Stimulated activated CD4-positive, alpha-beta T cell treated with anti-CD3 and anti-CD28 coated beads, Interleukin-1b, Interleukin-23, amount 100 ng/mL, for 1 hour (primary cell): ENCODE measurements at places on chromosomes 4 and X.

DNA sequence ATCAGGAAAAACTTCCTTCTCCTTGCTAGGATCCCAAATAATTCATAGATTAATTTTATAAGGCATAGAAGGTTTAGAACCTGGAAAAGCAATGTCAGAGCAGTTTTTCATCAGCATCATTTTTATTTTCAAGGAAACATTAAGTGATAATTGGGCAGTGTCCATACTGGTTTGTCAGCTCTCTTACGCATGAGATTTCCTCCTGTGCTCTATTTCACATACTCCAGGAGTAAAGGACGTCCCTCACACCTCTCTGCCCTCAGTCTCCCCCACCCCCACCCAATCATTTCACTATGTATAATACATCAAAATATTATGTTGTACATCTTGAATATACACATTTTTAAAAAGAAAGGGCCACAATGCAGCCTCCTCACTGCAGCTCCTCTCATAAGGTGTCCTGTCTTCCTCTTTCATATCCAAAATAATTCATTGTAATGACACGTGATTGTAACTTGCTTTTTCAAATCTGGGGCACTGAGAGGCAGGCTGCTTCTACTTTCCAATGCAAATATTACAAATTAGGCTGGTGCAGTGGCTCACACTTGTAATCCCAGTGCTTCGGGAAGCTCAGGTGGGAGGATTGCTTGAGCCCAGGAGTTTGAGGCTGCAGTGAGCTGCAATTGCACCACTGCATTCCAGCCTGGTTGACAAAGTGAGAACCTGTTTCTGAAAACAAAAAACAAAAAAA is 34.4 kb downstream of the ARHGEF38 start:
- no peak for DNase-seq

DNA sequence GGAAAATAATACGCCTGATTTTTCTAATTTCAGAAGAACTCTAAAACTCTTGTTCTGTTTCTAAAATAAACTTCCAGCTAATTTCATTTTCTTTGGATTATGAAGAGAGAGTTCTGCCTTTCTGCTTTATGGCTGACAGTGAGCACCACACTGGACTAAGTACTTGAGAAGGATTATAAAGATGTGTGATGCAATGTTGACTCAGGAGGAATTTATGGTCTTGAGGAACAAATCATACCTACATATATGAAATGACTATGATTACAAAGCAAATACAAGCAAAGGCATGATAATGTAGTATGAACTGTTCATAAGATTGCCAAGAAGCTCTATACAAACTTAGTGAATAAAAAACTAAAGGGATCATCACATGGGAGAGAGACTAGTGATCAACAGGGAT is 13.0 kb upstream of the SLC25A5 start:
- DNase-seq = no peak

DNA sequence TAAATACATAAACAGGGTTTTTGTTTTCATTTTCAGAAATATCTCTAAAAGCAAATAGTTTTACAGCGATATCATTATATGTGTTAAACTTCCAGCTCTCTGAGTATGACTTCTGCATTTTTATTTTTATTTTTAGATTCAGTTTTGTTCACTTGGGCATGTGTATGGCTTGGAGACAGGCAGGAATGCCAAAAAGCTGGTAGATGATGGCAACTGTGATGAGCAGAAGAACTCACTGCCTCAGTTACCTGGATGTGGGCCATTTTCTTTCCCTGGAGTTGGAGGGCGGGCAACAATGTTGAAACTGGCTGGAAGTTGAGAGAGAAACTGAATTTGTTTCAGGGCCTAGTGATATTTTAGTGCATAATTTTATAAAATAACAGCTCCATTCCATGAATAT is 266.4 kb downstream of the ARHGAP24 start:
- no peak for DNase-seq

- no peak for DNase-seq
Measured at GRCh38 chrX:17669891-17670290, 67.4 kb upstream of the SCML1 start.

DNA sequence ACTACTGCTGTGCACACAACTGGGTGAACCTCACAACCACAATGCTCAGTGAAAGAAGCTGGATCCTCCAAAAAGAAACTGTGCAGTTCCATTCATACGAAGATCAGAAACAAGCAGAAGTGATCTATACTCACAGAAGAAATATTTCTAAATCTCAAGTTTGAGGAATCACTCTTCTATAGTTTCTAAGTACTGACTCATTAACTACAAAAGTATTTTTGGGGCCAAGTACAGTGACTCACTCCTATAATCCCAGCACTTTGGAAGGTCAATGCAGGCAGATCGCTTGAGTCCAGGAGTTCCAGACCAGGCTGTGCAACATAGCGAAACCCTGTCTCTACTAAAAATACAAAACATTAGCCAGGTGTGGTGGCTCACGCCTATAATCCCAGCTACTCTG is 51.3 kb upstream of the RELL1 start:
- no peak for DNase-seq

- no peak for DNase-seq
Measured at GRCh38 chrX:2450681-2451080, 50.1 kb downstream of the DHRSX start.

DNA sequence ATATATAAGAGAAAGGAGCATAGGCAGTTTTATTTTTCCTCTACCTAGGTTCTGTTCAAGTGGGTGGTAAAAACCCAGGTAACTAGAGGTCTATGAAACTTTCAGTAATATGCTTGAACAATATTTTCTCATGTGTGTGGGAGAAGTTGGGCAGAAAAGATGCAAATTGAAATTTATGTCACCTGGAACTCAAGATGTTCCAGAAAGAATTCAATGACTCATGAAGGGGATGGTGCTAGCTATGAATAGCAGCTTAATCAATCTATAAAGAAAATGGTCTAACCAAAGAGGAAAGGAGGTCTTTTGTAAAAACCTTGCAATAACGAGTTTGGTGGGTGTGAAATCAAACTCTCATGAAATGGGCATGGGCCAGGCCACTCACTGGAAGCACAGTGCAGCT is 263.8 kb downstream of the INPP4B start:
- no peak for DNase-seq

GRCh38 chr4:178958725-178959440 is 1516.6 kb upstream of the AGA start:
- DNase-seq = no peak

- DNase-seq = no peak
Measured at GRCh38 chr4:88836216-88836615, 138.6 kb upstream of the NAP1L5 start.

DNA sequence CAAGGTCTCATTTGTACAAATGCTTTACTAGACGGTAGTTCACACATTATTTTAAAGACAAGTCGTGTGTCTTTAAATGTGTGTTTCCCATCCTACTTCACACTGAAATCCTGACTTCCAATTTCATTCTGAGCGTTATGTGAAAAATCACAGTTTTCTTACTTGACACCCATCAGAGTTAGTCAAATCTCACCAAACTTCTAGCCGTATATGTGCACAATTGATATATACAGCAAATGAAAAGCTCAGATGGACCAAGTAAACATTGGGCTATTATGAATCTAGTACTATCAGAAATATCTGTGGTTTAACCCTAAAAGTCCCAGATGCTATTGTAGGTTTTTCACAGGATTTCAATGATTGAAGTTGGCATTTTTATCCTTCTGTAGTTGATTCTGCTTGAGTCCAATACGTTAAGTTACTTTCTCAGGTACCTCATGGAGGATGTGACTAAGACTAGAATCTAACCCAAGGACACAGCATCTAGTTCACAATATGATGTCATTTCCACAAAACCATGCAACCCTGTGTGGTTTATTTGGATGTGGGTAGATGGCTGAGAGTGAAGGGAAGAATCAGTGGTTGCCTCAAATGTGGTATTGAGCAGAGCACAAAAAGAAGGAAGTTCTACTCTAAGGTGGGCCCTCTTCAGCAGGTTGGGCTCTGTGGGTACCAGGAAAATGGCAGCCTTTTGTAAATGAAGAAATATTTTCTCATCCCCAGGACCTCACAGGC is 22.1 kb upstream of the TRIM60 start:
- no peak for DNase-seq

- DNase-seq = no peak
Measured at GRCh38 chrX:133495464-133496391, 80.4 kb upstream of the GPC4 start.

- no peak for DNase-seq
Measured at GRCh38 chrX:42107495-42108488, 184.4 kb upstream of the CASK start.

DNA sequence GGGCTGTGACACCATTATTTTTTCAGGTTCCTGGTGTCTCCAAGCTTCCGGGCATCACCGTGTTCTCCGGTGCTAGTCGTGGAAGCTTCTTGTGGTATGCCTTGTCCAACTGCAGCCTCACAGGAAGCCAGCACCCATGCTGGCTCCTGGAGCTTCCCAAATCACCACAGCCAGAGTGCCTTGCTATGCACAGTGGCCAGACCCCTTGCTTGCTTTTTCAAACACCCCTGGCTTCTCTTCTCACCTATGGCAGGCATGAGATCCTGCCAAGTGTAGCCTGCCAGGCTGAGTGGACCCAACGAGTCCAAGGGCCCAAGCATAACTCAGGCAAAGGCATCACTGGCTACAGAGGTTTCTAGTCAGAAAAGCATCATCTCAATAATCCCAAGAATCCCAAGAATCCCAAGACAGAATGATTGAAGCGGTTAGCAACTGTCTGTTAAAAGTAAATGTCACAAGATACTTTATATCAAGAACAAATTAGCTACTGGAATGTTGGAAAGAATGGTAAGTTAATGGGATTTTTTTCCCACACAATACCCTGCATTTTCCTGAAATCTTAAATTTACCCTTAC is 1522.9 kb downstream of the PCDH18 start:
- DNase-seq = no peak

- no peak for DNase-seq
Measured at GRCh38 chr4:53010318-53010717, 148.2 kb downstream of the RASL11B start.

- no peak for DNase-seq
Measured at GRCh38 chr4:99893839-99894160, 427 bp downstream of the LAMTOR3 start.

- no peak for DNase-seq
Measured at GRCh38 chr4:52296341-52296740, 245.2 kb downstream of the SPATA18 start.

- no peak for DNase-seq
Measured at GRCh38 chr4:107693132-107693531, 26.9 kb downstream of the PAPSS1 start.

GRCh38 chrX:129058405-129058804 is 464.9 kb downstream of the SMARCA1 start:
- DNase-seq = no peak

GRCh38 chr4:145820407-145820806 is 118.2 kb downstream of the ZNF827 start:
- DNase-seq = no peak

DNA sequence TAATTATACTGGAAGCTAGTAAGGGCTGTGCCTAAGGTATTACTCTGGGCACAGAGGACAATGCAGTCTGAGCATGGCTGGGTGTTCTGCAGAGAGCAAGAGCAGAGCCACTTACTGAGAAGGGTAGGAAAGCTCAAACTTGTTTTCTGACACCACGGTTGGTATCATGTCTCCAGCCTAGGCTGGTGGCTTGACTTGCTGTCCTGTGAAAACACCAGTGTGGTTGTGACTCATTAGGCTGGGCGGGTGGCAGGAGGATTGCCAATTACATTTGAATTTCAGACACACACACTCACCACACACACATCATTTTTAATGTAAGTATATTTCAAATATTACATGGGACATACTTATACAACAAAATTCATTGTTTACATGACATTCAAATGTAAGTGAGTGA is 19.7 kb upstream of the MTM1 start:
- no peak for DNase-seq

GRCh38 chr4:95798003-95798402 is 41.9 kb upstream of the PDHA2 start:
- no peak for DNase-seq

DNA sequence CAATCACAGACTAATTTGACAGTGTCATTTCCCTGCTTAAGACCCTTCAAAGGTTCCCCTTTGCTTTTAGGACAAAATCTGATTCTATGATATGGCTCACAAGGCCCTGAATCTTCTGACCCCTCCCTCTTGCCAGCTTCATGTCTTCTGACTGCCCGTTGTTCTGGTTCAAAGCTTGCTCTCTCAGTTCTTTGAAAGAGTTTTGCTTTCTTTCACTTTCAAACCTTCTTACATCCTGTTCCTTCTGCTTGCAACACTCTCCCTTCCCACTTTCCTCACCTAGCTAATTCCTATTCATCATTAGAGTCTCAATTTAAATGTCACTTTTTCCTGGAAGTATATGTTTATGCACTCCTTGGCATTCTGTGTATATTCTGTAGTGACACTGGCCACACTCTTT is 299.2 kb downstream of the IDS start:
- no peak for DNase-seq

DNA sequence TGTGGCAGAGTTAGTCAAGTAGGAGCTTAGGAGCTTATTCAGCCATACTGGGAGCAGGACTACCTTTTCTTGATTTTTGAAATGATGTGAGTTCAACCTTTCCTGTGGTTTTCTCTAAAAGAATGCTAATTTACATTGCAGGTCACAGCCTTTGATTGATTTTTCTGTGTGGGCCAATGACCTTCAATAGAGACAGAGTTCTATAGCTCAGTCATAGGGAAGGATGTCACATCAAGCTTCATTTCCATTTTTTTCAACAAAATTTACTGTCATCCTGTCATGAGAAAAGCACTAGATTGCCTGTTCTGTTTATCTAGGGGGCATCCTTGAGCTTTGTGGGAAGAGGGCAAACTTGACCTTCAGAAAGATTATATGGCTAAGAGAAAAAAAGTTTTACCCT is 448.7 kb downstream of the MID1IP1 start:
- no peak for DNase-seq

GRCh38 chr4:124703154-124703553 is 9.4 kb downstream of the ANKRD50 start:
- DNase-seq = no peak

DNA sequence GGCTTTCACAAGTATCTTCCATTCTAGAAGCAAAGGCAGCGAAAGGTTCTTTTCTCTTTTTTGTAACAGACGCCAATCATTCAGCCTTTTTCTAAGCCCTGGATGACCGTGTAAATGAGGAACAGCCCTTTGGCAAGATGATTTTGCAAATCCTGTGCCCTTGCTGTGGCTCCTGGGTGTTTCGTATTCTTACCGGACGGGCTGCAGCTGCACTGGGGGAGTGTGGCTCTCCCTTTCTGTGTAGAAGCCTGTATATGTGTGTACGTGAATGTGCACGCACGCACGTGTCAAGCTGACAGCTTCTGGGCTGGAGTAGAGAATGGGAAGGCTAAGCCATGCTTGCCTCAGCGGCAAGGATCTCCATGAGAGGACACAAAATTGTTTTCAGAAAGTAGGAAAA is 8.2 kb downstream of the GRPEL1 start:
- DNase-seq = no peak
